ENCODE measurements at places on chromosomes 11 and 22. TPM values are rescaled to one million over a fixed set of nuclear protein-coding genes. Genes with fewer than 3 reads are reported as not detected.

DNA sequence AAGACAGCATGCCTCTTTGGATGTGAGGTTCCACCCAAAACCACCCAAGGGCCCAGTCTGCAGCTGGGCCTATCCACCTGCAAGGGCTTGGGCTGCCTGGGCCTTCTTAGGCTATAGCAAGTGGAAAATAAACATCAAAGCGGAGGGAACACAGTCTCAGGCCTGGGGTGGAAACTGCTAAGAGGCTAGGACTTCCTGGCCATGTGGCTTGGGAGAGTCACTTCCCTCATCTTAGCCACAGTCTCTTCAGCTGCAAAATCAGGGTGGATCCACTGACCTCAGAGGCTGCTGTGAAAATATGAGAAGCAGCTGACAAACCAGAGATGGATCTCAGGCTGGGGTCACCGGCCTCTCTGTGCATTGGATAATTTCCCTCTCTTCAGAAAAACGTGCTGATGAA lies 30.6 kb upstream of the TFIP11 start:
- peak; percentile 11 for DNase-seq

DNA sequence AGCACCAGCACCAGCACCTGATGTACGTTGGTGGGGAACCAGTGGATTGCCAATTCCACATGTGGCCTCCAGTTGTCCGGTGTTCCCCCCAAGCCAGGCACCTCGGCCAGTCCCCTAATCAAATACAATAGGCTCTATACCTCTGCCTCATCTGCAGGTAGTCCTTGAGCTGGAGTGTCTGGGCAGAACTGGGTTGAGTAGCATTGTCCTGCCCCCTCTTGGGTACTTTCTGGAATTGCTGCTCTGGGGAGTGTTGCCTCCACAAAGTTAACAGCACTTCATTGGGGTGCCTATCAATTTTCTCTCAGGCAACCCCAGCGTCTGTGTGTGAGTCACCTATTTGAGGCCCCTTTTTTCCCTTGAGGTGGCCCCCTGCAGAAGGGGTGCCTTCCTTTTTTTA lies 413.0 kb upstream of the LARGE1 start:
- DNase-seq = no peak

DNA sequence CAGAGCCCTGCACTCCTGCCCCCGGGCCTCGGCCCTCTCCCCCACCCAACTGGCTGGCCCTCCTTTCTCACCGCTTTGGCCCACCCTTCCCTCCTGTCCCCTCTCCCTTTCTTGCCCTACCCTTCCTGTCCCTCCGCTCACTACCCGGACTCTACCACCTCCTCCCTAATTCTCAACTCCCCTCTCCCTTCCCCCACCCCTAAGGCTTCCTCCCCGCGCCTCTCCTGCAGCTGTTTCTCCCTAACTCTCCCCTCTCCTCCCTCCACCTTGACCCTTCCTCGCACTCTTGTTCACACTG lies 421 bp downstream of the SLC15A3 start:
- no peak for DNase-seq

DNA sequence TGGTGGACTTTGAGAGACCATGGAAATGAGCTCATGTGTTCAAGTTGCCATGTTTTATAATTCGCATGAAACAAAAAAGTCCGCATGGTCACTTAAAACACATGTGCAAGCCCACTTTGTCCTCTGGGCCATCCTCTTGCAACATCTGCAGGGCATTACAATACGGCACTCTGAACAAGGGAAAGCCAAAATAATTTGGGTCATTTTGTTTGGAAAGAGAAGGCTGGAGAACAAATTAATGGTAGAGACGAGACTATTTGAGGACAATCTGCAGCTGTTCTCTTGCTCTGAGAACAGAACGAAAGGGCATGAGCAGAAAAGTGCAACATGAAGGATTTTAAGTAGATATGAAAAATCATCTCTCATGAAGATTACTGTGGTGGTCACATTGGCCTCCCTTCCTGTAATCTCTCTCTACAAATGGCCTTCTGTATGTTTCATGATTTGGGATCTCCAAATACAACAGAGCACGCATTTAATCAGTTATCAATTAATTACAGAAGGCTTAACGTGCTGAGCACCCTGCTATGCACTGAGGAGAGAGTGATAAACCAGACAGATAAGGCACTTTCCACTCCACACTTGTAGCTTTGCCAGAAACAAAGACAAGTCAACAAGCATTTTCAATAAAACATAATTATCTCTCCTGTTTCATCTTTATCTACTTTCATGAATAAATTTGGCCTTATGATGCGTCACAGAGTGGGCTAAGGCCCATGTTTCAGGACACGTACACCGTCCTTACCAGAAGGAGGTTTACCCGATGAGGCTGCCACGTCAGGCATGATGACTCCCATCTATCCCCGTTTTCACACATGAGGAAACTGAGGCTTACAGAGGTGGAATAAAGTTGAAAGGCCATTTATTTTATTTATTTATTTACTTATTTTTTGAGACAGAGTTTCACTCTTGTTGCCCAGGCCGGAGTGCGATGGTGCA lies 384.1 kb downstream of the LARGE1 start:
- no peak for DNase-seq

GRCh38 chr22:24696551-24697001 lies 77.9 kb downstream of the PIWIL3 start:
- no peak for DNase-seq

Gene DDI1
- total RNA-seq = not detected

- DNase-seq = no peak
Measured at GRCh38 chr11:19026862-19027261, 33.7 kb downstream of the MRGPRX2 start.

- no peak for DNase-seq
Measured at GRCh38 chr11:111745719-111746504, 20.3 kb downstream of the PPP2R1B start.

DNA sequence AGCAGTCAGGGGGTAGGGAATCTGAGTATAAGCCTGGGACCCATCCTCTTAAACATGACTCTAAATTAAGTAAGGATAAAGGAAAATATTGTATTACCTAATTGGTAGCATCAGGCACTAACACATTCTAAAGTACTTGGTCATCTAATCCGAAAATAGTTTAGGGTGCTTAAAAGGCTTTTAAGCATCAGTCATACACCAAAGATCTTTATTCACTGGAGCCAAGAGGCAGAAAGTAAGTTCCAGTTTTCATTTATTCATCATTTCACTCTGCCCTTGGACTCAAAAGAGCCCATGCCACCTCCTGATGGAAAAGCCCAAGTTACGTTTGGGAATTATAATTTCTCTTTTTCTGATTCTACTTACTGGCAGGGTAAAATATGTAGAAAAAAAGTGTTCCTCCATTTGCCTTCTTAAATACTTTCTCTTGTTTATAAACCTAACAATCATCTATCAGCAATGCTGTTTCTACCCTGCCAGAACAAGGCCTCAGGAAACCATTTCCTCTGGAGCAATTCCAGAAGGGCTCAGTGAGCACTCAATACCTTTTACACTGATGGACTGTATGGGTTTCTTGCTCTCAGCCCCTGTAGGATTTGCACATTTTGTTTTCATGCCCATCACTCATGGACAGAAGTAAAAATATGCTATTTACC lies 120.1 kb upstream of the SLC5A12 start:
- DNase-seq = no peak

GRCh38 chr11:22625448-22626287 lies at the start of gene FANCF:
Gene FANCF (minus strand): TSS chr11:22625823. CDS start chr11:22625810, 13 bp downstream.
- peak; percentile 89 for DNase-seq

DNA sequence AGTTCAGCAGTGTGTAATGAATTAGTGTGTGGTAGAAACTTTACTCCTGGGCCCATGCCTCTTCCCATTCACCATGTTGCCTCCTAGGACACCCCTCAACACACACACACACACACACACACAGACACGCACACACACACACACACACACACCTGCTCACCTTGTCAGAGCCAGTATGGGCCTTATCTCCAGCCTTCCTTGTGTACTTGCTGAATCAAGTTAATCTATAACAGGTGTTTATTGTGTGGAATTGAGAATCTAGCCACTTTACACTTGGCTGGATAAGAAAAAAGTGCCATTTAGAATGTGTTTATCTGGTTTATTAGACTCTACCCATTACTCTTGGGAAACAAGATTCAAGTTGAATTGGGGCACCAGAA lies 14.5 kb upstream of the ZDHHC13 start:
- no peak for DNase-seq

DNA sequence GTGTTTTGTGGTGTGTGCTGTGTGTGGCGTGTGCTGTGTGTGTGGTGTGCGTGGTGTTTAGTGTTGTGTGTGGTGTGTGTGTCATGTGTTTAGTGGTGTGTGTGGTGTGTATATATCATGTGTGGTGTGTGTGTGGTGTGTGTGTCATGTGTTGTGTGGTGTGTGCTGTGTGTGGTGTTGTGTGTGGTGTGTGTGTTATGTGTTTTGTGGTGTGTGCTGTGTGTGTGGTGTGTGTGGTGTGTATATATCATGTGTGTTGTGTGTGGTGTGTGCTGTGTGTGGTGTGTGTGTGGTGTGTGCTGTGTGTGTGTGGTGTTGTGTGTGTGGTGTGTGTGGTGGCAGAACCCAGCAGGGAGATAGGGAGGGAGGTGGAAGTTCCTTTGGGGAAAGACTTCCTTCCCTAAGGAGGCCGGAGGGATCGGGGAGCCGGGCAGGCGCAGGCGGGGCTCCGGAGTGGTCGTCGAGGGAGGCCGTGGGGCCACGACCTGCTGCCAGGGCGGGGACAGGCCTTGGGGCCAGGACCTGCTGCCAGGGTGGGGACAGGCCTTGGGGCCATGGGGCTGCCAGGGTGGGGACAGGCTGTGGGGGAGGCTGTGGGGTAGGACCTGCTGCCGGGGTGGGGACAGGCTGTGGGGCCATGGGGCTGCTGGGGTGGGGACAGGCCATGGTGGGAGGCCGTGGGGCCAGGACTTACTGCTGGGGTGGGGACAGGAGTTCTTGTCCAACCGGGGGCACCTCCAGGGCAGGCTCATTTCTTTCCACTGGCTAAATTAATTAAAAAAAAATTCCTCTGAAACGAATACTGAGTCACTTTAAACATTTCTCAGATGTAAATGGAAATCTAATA lies 15.2 kb downstream of the PIM3 start:
- peak; percentile 83 for DNase-seq

GRCh38 chr22:46801826-46802607 lies 39.6 kb downstream of the TBC1D22A start:
- DNase-seq = no peak

DNA sequence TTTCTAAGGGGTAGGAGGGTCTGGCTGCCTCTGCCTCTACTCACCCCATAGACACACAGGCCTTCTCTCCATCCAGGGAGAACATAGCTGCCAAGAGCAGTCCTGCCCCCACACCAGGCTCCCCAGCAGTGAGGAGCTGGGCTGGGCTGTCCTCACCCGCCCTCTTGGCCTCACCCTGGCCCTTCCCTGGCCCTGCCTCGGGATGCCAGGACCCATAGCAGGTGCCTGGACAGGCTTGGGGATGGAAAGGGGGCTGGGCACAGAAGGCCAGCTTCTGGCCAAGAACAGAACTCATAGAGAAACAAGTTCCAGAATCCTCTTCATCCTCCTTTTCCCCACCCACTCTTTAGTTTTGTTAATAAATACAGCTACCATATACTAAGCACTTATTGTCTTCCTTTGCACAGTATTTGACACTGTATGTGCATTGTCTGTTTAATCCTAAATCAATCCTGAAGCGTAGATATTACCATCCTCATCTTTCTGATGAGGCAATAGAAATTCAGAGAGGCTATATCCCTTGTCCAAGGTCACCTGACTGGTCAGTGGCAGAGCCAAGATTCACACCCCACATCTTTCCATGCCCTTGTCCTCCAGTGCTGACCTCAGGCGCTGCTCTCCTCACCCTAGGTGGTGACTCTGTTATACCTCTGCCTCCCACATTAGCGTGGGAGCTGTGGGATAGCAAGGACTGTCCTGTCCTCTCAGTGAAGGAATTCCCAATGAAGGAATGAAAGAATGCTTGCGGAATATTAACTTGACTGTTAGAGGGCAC lies 22.0 kb upstream of the MYOD1 start:
- no peak for DNase-seq

Gene SPI1
- 0.25 TPM for total RNA-seq

Gene MPZL2
- total RNA-seq = 20.1 TPM

Gene PKP3
- not detected for total RNA-seq

GRCh38 chr11:40125054-40125453 lies 1334.4 kb downstream of the LRRC4C start:
- DNase-seq = no peak

DNA sequence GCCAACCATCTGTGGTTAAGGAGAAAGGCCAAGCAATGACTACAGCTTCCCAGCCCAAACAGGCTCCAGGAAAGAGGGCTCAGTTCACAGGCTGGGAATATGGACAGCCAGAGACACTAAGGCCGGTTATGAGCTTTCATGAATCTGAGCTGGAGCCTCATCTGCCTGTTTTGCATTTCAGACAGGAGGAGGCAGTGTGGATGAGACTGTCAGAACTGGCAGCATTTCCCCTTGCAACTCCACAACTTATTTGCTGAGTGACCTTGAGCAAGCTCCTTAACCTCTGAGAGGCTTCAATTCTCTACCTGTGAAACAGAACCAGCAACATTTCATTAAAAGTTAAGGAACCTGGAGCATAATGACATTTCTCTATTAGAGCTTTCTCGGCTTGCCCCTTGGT lies 264.0 kb downstream of the ETS1 start:
- no peak for DNase-seq

GRCh38 chr22:28283068-28283654 lies 364.1 kb upstream of the PITPNB start:
- DNase-seq = no peak

DNA sequence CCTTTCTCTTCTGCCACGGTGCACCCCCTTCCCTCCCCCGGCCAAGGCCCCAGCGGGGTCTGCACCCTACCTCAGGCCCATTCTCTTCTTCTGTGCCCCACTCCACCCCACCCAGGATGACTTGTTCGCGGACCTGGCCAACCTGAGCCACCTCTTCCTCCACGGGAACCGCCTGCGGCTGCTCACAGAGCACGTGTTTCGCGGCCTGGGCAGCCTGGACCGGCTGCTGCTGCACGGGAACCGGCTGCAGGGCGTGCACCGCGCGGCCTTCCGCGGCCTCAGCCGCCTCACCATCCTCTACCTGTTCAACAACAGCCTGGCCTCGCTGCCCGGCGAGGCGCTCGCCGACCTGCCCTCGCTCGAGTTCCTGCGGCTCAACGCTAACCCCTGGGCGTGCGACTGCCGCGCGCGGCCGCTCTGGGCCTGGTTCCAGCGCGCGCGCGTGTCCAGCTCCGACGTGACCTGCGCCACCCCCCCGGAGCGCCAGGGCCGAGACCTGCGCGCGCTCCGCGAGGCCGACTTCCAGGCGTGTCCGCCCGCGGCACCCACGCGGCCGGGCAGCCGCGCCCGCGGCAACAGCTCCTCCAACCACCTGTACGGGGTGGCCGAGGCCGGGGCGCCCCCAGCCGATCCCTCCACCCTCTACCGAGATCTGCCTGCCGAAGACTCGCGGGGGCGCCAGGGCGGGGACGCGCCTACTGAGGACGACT lies 15.9 kb downstream of the RTN4RL2 start:
- DNase-seq = peak; percentile 55

GRCh38 chr11:12131943-12132789 lies 21.8 kb downstream of the MICAL2 start:
- DNase-seq = no peak

GRCh38 chr11:134682577-134682976 lies 270.5 kb upstream of the B3GAT1 start:
- DNase-seq = no peak

Data from activated naive CD8-positive, alpha-beta T cell treated with anti-CD3 and anti-CD28 coated beads for 36 hours (primary cell).